ENCODE measurements at places on chromosomes 6 and 20. TPM values are rescaled to one million over a fixed set of nuclear protein-coding genes. Genes with fewer than 3 reads are reported as not detected.

DNA sequence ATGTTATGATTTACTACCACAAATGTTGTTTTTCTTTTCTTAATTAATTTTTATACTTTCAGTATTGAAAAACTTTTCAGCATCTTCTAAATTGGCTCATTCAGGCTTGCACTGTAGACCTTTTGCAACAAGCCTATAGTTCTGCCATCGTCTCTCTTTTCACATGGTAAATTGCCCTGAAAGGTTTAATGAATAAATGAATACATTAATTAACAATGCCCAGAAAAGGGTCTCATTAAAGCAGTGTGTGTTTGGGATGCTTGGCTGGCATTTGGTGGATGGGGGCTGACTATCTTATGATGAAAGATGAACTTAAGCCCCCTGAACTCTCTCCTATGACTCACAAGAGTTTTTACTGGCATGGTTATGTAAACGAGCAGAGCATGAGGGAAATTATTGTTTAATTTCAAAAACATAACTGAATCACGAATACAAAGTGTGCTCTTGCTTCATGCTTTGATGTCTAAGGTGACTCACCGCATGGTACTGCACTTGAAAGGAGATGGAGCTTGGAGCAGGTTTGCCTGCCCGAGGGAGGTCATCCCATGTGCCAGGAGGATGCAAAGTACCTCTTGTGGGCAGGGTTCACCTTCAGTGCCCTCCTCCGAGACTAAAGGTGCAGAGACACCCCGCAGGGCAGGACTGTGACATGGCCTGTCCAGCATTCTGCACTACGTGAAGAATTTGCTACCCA is 13.8 kb upstream of the PCK1 start:
- no peak for DNase-seq

DNA sequence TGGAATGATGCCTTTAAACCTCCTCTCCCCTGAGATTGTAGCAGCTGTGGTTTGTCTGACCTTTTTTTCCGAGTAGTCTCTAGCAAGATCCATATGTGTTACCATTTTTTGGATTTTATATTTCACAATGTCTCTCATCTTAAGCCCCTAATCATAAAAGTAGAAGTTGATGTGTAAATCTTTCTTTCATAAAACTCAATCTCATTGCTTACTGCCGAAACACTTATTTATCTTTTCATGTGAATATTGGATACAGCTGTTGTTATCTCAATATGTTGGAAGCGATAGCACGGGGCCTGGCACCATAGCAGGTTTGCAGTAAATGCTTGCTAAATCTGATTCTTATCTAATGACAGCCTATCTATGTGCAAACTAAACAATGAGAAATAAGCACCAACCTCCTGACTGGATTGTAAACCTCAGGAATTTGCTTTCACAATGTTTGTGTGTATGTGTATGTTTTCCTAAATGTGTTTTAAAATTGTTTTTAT is 14.2 kb downstream of the SMPDL3A start:
- no peak for DNase-seq

DNA sequence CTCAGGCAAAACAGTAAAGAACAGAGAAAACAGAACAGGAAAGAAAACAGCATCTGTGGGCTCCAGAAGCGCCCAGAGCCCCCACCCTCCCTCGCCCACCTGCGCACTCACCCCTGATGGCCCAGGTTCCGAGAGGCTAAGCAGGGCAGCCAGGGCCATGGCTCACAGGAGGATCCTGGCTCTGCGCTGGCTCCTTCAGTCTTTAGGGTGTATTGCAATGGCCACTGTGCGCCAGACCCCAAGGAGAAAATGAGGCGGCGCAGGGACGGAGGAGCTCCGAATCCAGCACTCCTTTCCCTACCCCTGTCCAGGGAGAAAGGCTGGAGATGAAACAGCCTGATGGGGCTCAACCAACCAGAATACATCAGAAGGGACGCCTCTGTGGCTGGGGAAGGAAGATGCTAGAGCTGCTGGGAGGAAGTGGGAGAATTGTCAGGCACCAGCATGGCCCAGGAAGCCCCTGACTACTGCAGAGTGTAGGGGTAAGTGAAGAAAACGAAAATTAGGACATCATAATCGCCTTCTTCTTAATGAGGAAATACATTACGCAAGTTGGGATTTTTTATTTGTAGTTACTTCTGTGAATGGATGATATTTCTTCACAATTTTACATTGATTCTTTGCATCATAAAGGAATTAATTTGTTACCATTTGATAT is 49.0 kb downstream of the COL11A2 start:
- DNase-seq = no peak

DNA sequence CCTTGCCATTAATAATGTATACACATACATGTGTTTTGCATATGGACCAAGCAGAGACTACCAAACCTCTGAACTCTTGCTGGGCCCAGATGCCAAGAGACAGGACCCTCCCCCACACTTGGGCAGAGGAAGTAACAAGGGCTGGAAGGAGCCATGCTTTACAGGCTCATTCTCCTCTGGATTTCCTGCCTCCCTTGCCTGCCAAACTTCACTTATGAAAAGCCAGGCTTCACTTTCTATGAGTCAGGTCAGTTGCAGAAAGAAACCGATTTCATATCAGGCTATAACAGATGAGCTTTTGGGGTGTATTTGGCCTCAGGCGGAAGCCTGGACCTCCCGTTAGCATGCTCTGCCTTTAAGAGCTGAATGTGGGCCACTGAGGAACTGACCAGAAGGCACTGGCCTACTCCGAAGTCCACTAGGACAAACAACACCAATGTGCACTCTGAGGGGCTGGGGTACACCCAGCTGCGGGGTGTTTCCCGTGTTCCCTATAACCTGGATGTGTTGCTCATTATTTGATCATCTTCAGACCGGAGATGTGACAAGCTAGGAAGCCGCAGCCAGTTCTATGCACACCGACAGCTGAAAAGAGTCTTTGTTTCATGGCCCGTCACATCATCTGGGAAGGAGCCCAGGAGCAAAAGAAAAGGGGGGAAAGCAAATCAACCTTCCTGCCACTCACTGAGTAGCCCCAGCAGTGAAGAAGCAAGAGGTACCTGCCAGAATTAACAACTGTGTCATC is 28.5 kb downstream of the HAO1 start:
- no peak for DNase-seq

- no peak for DNase-seq
These were observed 262.4 kb downstream of the PLCB1 start for GRCh38 chr20:8394308-8394945.

- no peak for DNase-seq
These were observed 547.9 kb upstream of the PTCHD4 start for GRCh38 chr6:48658915-48659314.

- no peak for DNase-seq
These were observed 162.3 kb downstream of the TPBG start for GRCh38 chr6:82525775-82526495.

DNA sequence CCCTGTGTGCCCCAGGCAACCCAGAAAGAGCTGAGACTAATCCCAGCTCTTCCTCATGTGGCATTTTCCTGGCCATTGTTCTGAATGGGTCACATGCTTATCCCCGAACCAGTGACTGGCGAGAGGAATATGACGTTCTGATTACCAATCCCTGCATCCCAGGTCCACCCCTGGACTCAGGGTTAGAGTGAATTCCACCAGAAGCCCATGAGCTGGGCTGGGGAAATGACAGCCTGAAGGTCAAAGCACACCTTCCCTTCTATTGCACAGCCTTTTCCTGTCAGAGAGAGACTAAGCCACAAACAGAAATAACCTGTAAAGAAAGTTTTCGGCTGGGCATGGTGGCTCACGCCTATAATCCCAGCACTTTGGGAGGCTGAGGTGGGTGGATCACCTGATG is 70.9 kb downstream of the ZNF217 start:
- no peak for DNase-seq

- no peak for DNase-seq
These were observed 954 bp upstream of the BLCAP start for GRCh38 chr20:37528446-37529213.

- DNase-seq = no peak
These were observed 27.9 kb upstream of the CCR6 start for GRCh38 chr6:167094820-167095637.

GRCh38 chr6:130991422-130992137 is 71.5 kb downstream of the EPB41L2 start:
- no peak for DNase-seq

GRCh38 chr6:41647061-41647511 is 8.8 kb downstream of the MDFI start:
- no peak for DNase-seq

DNA sequence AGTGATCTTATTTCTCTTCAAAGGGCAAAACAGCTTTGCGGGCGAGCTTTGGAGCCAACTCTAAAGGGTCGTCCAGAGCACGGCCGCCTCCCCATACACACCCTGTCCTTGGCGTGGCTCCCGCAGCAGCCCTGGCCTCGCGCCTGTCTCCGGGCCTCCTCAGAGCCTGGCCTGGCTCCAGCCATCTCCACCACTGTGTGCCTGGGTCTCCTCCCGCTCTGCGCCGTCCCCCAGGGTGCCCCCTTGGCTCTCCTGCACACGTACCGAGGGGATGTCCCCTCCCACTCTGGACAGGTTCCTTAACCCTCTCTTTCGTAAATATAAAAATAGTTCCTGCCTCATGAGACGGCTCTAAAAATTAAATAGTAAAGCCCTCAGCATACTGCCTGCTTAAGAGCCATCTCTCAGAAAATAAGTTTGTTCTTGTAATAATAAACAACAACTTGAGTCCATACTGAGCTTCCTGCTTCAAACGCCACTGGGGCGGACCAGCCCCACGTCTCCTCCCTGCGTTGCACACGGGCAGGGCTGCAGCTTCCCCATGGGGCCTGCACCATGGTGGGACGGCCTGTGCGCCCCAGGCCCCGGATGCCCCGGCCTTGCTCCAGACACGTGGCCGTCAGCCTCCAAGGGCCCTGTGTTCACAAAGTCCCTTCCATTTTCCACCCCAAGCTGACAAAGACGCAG is 226.2 kb downstream of the TTLL2 start:
- peak; percentile 89 for DNase-seq

DNA sequence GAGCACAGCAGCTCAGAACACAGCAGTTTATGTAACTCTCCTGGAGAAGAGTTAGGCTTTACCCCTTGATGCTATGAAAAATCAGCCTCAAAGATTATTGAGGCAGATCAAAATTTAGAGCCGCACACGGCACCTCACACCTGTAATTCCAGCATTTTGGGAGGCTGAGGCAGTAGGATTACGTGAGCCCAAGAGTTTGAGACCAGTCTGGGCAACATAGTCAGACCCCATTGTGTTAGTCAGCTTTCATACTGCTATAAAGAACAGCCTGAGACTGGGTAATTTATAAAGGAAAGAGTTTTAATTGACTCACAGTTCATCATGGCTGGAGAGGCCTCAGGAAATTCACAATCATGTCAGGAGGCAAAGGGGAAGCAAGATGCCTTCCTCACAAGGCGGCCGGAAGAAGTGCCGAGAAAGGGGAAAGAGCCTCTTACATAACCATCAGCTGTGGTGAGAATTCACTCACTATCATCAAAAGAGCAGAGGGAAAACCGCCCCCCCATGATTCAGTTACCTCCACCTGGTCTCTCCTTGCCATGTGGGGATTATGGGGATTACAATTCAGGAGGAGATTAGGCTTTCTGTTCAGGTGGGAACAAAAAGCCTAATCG is 87.7 kb downstream of the SGK1 start:
- peak; percentile 50 for DNase-seq

COL21A1 gene
- total RNA-seq = 46.8 TPM

PNLDC1 gene
- total RNA-seq = 0.20 TPM

TMEM170B gene
- total RNA-seq = 4.0 TPM

MOXD1 gene
- total RNA-seq = 3.8 TPM

LY6G6D gene
- total RNA-seq = not detected
